CD4-positive, alpha-beta T cell (primary cell): ENCODE measurements at places on chromosomes 16 and 17. TPM values are rescaled to one million over a fixed set of nuclear protein-coding genes. Genes with fewer than 3 reads are reported as not detected.

GRCh38 chr17:78428836-78429617 is 50.6 kb downstream of the PGS1 start:
- no peaks in the 10 kb centered on the region for H3K4me1 ChIP-seq
- H3K36me3 ChIP-seq = peaks cover 45% of the 10 kb centered on the region
- no peak overlapping the region for H3K27ac ChIP-seq
- H3K4me3 ChIP-seq = no peak overlapping the region

ABCA9 gene
- total RNA-seq = 0.03 TPM

GRCh38 chr16:26950636-26951035 is 116.1 kb upstream of the C16orf82 start:
- H3K36me3 ChIP-seq = no peaks in the 10 kb centered on the region
- H3K27me3 ChIP-seq = peaks cover 5% of the 10 kb centered on the region
- H3K4me3 ChIP-seq = no peak overlapping the region
- H3K4me1 ChIP-seq = no peaks in the 10 kb centered on the region

GRCh38 chr16:29107299-29107698 is 122.4 kb downstream of the LAT start:
- DNase-seq = no peak
- no peak overlapping the region for H3K4me3 ChIP-seq
- H3K4me1 ChIP-seq = no peaks in the 10 kb centered on the region
- no peak overlapping the region for H3K27ac ChIP-seq
- H3K36me3 ChIP-seq = peaks cover 14% of the 10 kb centered on the region
- H3K27me3 ChIP-seq = no peaks in the 10 kb centered on the region

- H3K4me3 ChIP-seq = no peak overlapping the region
- H3K36me3 ChIP-seq = no peaks in the 10 kb centered on the region
- H3K27ac ChIP-seq = no peak overlapping the region
- DNase-seq = no peak
- no peaks in the 10 kb centered on the region for H3K27me3 ChIP-seq
- H3K4me1 ChIP-seq = no peaks in the 10 kb centered on the region
These were observed 203.0 kb downstream of the CPPED1 start for GRCh38 chr16:12600536-12601256.

CHST5 gene
- not detected for total RNA-seq

- H3K4me3 ChIP-seq = no peak overlapping the region
- no peaks in the 10 kb centered on the region for H3K36me3 ChIP-seq
- no peaks in the 10 kb centered on the region for H3K4me1 ChIP-seq
These were observed 265.4 kb upstream of the FOXF1 start for GRCh38 chr16:86244936-86245335.

SRL gene
- not detected for total RNA-seq

GRCh38 chr16:49824593-49824992 is 31.3 kb downstream of the ZNF423 start:
- no peak overlapping the region for H3K4me3 ChIP-seq
- DNase-seq = no peak
- no peaks in the 10 kb centered on the region for H3K4me1 ChIP-seq
